EH (cell line): ENCODE measurements at places on chromosomes 4 and X.

GRCh38 chrX:41734530-41734929, 10.5 kb downstream of the GPR82 start:
- peak; percentile 44 for DNase-seq

DNA sequence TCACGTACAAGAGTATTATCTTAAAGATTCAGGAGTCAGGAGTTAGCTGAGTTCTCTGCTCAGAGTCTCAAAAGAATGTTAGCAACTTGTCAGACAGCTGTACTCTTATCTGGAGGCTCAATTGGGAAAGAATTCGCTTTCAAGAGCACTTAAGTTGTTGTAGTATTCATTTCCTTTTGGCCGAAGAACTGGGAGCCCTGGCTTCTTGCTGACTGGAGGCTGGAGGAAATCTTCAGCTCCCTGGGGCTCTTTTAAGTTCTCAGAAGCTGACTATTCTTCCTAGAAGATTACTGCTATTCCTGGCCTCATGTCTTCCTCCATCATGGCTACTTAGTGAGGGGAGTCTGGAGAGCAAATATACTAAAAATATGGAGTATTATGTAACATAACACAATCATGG, 587.2 kb downstream of the EPHA5 start:
- no peak for DNase-seq

DNA sequence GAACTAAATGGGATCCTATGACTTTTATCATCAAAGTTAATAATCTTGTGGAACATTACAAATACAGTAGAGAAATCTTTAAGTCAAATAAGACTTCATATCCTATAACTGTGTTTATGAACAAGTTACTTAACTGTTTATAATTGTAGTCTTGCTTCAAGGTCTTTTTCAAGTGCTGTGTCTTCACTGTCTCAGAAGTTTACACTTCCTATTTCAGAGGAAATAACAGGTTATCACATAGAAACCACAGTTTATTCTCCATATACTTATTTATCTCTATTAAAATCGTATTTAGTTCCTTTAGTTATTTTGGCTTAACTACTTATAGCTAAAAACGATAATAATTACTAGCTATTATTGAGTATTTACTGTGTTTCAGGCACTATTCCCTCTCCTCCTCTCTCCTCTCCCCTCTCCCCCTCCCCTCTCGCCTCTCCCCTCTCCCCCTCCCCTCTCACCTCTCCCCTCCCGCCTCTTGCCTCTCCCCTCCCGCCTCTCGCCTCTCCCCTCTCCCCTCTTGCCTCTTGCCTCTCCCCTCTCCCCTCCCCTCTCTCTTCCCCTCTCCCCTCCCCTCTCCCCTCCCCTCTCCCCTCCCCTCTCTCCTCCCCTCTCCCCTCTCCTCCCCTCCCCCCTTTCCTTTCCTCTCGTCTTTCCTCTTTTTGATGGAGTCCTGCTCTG, 63.7 kb downstream of the RBPJ start:
- DNase-seq = no peak

DNA sequence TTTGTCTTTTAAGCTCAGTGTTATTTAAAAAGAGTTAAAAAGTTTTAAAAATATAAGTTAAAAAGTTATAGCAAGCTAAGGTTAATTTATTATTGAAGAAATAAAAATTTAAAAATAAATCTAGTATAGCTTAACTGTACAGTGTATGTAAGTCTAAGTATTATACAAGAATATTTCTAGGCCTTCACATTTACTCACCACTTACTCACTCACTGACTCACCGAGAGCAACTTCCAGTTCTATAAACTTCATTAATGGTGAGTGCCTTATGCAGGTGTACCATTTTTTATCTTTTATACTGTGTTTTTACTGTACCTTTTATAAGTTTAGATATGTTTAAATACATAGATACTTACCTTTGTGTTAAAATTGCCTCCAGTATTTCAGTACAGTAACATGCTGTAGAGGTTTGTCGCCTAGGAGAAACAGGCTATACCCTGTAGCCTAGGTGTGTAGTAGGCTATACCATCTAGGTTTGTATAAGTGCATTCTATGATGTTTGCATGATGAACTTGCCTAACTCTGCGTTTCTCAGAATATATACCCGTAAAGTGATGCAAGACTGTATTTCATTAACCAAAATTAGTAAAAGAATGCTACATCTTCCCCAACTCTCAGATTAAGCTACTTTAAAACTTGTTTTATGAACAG, 202.9 kb downstream of the CFAP299 start:
- peak; percentile 36 for DNase-seq

DNA sequence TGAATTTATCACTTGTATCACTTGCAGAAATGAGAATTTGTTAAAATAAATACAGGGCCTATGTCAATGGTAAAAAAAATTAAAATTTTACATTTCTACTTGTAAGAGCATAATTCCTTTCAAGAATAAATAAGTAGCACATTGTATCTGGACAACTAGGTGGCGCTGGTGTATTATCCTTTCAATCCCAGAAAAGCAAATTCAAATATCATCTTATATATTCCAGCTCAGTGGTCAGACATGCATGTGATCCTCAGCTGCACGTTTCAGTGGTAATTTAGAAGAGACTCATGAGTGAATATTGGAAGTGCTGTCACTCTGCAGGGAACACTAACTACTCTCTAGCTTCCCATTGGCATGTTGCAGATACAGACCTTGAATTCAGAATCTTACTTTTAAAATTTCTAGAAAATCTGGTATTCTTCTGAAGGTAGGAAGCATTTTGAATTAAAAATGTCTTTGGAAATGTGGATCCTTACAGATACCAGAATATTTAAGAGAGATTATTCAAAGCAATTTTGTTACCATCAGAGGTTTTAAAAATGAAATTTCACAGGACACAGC, 1414.7 kb upstream of the TENM3 start:
- peak; percentile 57 for DNase-seq

DNA sequence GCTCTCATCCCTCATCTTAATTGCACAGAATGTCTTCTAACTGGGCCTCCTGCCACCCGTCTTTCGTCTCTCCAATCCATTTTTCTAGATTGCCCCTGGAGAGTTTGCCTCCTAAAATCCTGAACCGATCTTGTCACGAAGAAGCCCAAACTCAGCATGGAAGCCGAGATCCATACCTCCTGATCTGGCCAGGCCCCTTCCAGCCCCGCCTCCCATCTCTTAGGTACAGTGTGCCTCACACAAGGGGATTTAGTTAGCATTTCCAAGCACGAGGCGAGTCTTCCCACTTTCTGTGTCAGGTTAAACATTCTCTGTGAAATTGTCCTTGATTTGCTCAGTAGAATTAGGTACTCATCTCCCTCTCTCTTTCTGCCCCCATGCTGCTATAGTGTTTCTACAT, 80.0 kb upstream of the TENM3 start:
- no peak for DNase-seq

DNA sequence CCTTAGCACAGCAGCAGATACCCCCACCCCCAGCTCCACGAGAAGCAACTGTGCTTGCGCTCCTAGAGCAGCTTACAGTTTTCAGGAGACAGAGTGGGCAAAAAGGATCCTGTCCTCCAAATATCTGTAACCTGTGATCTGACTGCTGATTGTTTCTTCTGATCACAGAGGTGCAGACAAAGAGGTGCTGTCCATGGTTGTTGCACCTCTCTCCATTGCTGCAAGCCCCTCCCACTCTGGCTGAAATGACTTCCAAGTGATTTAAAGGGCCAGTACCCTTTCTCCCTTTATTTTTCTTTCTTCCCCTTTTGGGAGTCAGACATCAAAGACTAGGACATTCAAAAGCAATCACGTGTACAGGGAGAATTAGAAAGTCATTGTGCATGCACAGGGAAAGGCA, 205.3 kb upstream of the GEMIN8 start:
- no peak for DNase-seq

DNA sequence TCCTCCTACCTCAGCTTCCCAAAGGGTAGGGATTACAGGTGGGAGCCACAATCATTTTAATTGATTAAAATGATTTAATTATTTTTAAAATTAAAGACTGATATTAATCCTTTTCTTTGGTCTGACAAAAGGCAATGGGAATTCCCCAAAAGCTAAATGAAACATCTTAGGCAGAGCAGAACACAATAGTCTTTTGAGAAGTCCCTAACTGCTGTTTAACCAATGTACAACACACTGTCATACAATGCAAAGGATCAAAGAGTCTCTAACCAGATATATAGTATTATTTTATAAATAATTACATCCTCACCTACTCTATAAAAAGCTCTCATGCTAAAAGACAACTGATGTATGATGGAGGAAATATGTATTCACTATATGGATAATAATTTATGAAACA, 47.0 kb downstream of the THAP9 start:
- no peak for DNase-seq

DNA sequence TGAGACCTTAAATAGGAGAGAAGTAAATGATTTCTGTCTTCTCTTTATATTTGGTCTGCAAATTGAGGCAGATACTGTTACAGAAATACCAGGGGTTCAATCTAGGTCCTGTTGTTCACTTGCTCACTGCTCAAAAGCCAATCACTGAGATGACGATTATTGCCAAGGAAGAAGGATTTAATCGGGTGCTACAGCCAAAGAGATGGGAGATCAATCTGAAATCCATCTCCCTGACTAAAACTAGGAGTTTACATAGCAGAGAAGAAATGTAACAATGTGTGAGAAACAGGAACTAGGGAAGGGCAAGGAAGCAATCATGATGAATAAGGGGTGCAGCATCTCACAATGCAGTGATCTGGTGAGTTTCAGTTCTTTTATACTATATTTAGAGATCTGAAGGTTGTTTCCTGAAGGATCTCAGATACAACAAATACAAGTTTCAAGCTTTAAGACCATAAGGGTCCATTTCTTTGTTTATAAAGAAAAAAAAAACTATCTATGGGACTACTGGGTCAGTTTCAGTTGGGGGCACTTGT, 117.9 kb upstream of the FAM9B start:
- no peak for DNase-seq

DNA sequence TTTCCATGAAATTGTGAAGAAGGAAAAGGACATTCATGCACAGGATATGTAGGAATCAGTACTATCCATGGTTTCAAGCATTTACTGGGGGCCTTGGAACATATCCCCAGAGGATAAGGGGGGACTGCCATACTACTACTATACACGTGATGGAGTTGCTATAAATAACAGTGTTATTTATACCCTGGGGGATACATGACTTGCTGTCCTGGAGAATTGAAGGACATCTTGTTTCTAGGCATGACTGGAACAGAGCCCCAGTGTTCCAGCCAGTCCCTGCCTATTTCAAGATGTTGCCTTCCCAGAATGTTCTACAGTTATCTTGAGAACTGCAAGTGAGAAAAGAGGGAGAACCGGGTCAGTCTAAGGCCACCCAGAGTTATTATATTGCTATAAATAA, 39.6 kb upstream of the ZNF81 start:
- DNase-seq = peak; percentile 0

DNA sequence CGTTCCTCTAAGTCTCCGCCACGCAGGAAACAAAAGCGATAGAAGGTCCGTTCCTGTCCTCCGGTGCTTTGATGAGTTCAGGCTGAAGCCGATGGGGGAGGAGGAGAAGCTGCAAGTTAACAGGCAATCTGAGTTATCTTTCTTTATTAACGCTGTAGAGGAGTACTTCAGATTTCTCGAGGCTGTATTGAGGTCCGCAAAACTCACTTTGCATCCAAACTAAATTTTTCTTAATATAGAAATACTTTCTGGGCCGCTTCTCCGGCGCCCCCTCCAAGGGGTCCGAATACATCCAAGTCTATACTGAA, 395 bp upstream of the SOWAHB start:
- no peak for DNase-seq

DNA sequence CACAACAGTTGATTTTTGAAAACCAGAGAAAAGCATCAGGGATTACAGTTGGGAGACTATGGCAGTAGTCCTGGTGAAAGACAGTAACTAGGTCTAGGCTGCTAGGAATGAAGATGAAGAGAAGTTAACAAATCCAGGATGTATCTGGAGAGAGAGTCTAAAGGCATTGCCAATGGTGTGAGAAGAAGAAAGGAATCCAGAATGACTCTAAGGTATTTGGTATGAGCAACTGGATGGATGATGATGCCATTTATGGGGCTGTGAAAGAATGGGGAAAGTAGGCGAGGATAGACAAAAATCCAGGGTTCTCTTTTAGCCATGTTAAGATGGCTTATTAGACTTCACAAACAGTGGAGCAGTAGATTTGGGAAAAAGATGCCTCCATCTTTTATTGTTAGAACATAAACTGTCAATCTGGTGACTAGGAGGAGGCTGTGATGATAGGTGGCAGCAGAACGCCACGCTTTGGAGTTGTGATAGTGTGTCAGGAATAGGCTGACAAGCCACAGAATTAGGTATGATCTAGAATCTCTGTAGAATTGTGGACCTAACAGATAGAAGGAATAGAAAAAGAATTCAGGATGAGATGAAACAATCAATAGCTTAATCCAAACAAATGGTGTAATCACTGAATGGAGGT, 27.3 kb upstream of the JADE1 start:
- DNase-seq = peak; percentile 63

DNA sequence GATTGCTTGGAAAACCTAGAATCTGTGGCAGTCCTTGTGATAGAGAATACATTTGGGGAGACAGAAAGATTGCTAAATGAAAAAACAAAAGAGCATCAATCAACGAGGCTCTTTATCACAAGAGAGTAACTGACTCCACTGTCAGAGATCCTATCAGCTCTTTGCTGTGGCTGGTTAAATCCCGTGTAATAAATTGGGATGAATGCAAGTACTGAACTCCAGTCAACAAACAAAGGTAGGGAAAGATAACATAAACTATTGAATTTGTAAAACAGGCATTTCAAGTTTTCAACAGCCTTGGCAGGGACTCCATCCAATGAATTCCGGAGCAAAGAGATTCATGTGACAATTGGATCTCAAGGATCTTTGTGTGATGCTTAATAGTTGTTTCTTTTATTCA, 21.3 kb downstream of the MMRN1 start:
- DNase-seq = no peak

DNA sequence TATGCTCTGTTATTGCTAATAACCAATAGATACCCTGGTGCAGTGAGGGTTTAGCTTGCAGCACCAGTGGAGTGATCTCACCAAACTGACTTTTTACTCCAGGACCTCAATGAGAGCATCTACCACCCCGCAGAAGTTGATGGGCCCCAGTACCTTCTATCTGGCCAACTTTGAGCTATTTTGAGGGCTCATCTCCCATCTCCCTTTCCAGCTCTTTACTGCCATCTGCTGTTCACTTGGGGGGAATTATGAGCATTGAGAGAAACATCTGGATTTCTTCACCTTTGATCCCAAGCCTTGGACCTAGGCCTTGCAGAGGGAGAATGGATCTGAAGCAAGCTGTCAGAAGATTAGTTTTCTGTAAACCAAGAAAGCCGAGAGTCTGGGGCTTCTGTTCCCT, 143.6 kb downstream of the TMEM164 start:
- peak; percentile 55 for DNase-seq

DNA sequence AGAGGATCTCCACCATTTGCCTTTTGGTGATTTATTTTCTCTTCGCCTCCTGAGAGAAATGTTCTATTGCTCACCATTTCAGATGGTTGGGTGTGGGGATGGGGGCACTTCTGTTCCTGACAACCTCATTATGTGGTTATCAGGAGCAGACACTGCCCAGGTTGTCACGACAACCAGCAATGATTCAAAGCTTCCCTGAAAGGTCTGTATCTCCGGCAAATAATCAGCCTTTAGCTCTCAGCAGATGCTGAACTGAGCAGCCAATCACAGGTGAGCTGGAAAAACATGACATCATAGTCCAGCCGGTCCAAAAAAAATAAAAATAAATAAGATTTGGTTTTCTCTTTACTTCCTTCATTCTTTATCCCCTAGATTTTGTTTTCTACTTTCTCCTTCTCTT, 5.5 kb upstream of the PAK3 start:
- no peak for DNase-seq

GRCh38 chr4:145626623-145626982, 7.4 kb downstream of the MMAA start:
- DNase-seq = no peak
